ENCODE measurements at places on chromosomes 11 and 22.

- DNase-seq, result no peak
Measured at GRCh38 chr11:11977206-11977938, 31.1 kb downstream of the DKK3 start.

GRCh38 chr11:94519478-94520084 lies 7.3 kb downstream of the C11orf97 start:
- no peak for DNase-seq

DNA sequence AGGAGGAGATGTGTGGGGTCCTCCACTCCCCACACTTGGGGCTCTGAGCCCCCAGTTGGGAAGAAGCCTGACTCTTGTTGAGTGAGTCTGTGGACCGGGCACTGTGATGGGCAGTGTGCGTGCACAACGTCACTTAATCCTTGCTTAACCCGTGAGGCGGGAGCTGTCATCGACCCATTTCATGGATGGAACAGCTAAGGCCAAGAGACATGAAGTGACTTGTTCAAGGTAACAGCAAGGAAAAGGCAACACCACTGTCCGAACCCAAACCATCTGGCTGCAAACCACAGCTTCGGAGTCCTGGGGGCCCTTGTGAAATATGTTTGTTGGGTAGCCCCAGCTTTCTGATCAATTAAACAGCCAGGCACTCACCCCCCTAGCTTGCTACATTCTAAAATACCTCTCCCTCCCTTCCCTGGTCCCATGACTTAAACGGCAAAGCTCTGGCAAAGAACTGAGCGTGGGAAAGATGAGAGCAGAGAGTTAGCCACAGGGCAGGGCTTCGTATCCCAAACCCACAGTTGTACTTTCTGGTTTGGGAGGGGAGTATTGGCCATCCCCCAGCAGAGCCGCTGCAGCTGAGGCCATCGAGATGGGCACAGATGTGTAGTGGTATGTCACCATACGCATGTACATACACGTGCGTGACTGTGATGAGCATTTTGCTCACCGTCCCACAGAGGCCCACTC lies 26.3 kb downstream of the FADS2 start:
- DNase-seq, result no peak

DNA sequence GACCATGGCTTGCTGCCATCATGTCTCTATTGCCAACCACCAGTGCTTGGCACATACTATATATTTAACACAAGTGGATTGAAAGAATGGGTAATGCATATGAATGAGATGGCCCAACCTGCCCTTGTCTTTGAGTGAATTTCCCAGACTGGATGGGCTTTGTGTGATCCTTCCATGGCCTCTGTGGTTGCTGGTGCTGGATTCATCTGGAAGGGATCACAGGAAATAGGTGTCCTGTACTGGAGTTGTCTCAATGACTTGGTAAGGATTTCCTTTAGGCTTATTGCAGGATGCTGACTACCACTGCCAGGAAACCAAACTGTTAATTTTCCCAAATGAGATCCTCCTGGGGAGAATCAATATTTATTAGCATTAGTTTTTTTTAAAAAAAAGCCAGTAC lies 328.6 kb downstream of the TMEM135 start:
- DNase-seq, result no peak

GRCh38 chr11:48154151-48154550 lies 62.5 kb upstream of the OR4B1 start:
- no peak for DNase-seq

DNA sequence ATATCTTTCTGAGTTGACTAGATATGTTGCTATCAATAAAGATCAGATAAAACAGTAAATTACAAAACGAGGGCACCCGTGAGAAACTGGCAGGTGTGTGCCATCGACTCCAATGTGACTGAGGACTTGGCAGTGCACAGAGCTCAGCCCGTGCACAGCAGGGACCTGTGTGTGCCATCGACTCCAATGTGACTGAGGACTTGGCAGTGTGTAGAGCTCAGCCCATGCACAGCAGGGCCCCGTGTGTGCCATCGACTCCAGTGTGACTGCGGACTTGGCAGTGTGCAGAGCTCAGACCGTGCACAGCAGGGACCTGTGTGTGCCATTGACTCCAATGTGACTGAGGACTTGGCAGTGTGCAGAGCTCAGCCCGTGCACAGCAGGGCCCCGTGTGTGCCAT lies 347.2 kb upstream of the B3GAT1 start:
- DNase-seq, result no peak

- DNase-seq, result no peak
Measured at GRCh38 chr11:130063451-130063850, 6.2 kb upstream of the APLP2 start.

DNA sequence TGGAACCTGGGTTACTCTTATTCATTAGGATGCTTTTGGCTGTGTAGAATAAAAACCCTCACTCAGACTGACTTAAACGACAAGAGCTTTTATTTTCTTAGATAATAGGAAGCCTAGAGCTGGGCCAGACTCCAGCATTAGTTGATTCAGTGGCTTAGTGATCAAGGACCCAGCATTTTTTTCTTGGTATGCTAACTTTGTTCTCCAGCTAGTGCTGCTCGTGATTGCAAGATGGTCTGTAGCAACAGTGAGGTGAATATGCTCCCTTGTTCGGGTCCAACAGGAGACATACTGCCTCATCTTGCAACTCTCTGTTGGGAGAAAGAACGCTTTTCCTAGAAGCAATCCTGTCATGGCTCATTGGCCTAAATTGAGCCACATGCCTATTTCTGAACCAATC lies 33.4 kb downstream of the INSC start:
- no peak for DNase-seq

- no peak for DNase-seq
Measured at GRCh38 chr22:50317178-50317577, 9.6 kb downstream of the DENND6B start.

DNA sequence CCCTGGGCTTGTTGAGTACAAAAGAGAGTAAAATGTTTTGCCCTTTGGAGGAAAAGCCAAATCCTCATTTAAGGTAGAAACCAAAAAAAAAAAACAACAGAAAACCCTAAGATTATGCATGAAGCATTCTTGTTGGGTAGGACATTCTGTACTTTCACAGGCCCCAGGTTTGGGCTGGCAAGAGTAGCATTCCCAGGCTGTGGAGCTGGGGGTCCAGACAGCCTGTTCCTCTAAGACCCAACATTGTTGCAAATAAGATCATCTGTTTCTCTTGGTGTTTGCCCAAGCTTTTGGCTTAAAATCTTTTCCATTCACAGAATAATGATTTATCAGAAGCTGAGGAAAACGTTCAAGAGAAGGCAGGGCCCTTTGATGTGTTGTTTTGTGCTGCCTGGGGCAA lies 123.8 kb downstream of the MICAL2 start:
- no peak for DNase-seq

- DNase-seq, result no peak
Measured at GRCh38 chr11:87213444-87213843, 175.7 kb downstream of the TMEM135 start.

GRCh38 chr11:86415026-86415425 lies 40.3 kb downstream of the CCDC81 start:
- no peak for DNase-seq

DNA sequence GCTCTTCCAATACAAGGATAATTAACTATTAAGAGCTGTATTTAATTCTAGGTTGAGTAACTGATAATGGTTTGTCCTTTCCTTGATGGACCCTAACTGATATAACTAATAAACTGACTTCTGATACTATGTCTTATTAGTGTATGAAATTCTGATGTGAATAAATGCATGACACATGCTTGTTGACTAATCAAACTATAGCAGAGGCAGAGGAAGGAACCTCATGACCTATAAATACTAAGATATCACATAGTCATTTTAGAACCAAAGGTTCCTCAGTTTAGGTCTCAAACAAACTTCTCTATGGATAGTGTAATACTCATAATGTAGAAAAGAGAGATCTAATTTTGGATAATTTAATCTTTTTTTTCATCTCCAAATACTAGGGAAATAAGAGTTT lies 4.8 kb upstream of the HBD start:
- DNase-seq, result no peak

GRCh38 chr11:40388097-40388818 lies 1071.2 kb downstream of the LRRC4C start:
- no peak for DNase-seq

- DNase-seq, result no peak
Measured at GRCh38 chr11:96311120-96311568, 31.9 kb downstream of the MAML2 start.

- DNase-seq, result no peak
Measured at GRCh38 chr11:130403967-130404366, 24.4 kb downstream of the ADAMTS8 start.

GRCh38 chr11:65096926-65097325 lies 912 bp downstream of the VPS51 start:
- DNase-seq, result no peak

DNA sequence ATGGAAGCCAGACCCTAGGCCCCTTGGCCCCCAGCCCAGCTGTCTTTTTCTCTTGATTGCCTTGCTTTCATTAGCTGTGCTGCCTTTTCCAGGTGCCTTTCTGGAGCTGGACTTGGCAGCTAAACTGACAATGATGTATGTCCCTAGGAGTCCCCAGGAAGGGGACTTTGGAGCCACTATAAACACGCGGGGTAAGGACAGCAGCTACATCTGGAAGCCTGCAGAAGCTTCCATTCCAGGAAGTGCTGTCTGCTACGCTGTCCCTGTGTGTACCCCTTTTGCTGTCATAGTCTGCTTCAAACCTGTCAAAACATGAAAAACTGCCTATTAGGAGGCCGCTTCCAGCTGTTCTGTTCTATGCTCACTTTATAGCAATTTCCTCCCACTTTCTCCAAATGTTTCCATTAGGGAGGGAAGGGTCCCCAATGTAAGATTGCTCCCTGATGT lies 153.3 kb upstream of the RAG2 start:
- no peak for DNase-seq

- peak; percentile 43 for DNase-seq
Measured at GRCh38 chr11:65559535-65559934, 1.4 kb upstream of the LTBP3 start.

DNA sequence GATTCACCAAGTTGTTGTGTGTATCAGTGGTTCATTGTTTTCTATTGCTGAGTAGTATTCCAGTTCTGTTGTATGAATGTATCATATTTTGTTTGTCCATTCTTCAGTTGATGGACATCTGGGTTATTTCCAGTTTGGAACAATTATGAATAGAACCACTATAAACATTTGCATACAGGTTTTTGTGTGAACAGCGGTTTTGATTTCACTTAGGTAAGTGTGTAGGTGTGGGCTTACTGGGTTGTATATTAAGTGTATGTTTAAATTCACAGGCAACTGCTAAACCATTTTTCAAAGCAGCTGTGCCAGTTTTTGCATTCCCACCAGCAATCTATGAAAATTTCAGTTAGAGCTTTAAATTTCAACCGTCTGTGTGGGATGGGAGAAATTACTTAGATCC lies 217.8 kb downstream of the NELL1 start:
- DNase-seq, result no peak

- DNase-seq, result no peak
Measured at GRCh38 chr11:59544869-59545178, 33.5 kb downstream of the OR4D9 start.

- DNase-seq, result no peak
Measured at GRCh38 chr11:134393638-134394037, 18.4 kb downstream of the B3GAT1 start.

- no peak for DNase-seq
Measured at GRCh38 chr11:44564670-44565210, 723 bp upstream of the CD82 start.

DNA sequence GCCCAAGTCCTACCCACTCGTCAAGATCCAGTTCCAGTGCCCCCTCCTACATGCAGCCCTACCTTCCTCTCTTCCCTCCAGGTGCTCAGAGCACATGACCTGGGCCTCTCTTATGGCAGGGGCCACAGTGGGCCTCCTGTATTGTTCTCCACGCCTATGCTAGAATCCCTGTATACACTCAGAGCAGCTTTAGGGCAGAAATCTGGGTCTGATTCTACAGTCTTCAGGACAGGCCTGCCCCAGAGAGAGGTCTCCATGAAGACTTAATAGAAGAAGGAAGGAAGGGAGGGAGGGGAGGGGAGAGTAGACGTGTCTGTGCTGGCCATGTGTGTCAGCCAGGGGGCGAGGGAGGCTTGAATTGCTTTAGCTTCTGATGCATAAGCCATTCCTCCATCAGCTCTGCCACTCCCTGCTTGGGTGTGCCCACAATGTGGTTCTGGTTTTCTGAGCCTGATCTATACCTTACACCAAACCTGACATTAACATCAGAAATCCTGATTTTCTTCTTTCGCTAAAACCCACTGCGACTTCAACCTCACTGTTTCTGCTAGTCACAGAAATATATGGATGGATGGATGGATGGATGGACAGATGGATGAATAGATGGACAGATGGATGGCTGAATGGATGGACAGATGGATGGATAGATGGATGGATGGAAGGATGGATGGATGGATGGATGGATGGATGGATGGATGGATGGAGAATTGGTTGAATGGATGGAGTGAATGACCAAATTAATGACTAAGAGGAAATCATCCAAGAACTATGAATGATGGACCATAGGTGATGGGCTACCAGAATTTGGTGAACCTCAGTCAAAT lies 56.6 kb upstream of the PRDM11 start:
- no peak for DNase-seq

GRCh38 chr11:76802621-76803020 lies 19.5 kb downstream of the TSKU start:
- DNase-seq, result no peak

DNA sequence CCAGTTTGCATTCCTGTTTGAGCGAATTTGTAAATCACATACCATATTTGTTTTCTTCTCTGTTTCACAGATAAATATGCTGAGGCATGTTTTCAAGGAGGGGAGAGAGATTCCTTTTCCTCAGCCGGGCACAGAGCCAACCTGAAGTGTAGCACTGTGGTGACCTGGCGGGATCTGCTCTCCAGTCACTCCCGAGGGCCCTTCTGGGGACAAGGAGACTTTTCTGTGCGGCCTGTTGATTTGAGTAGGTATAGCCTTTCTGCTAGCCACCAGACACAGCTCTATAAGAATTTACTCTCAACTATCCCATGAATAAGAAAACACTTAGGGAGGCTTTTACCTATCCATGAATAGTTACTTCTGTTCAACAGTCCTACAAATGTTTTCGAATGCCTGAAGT lies 63.5 kb upstream of the FDX1 start:
- no peak for DNase-seq

GRCh38 chr11:121696177-121696871 lies 243.6 kb upstream of the SORL1-AS1 start:
- DNase-seq, result no peak

DNA sequence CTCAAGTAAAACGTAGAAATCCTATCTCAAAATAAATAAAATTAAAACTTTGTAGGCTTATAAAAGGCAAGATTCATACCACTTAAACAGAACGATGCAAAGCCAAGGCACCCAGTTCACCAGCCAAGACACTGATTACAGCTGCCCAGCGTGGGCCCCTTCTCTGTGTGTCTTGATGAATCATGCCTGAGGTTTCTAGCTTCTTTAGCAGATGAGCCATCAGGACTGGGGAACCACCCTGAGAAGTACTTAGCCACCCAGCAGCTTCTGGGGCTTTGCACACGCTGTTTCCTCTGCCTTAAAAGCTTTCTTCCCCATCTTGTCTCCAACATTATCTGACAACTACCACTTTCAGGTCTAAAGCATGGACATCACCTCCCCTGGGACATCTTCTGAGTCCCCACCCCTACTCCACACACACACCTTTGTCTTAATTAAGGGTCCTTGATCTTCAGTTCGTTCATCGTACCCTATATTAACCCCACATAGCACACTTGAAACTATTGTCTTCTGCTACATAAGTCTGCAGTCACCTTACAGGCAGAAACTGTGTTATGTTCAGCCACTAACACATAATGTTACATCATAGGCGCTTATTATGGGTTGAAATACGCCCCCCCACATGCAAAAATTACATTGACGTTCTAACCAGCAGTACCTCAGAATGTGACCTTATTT lies 8.7 kb upstream of the LAYN start:
- peak; percentile 78 for DNase-seq

GRCh38 chr22:48276994-48277867 lies 1514.8 kb downstream of the TBC1D22A start:
- DNase-seq, result no peak

GRCh38 chr11:66330931-66331330 lies 5.3 kb downstream of the RIN1 start:
- no peak for DNase-seq
